Activated CD4-positive, CD25-positive, alpha-beta regulatory T cell (primary cell): ENCODE measurements at places on chromosomes 1 and 21.

- no peak for DNase-seq
Observed at GRCh38 chr21:24785033-24785432, 822.2 kb downstream of the MRPL39 start.

DNA sequence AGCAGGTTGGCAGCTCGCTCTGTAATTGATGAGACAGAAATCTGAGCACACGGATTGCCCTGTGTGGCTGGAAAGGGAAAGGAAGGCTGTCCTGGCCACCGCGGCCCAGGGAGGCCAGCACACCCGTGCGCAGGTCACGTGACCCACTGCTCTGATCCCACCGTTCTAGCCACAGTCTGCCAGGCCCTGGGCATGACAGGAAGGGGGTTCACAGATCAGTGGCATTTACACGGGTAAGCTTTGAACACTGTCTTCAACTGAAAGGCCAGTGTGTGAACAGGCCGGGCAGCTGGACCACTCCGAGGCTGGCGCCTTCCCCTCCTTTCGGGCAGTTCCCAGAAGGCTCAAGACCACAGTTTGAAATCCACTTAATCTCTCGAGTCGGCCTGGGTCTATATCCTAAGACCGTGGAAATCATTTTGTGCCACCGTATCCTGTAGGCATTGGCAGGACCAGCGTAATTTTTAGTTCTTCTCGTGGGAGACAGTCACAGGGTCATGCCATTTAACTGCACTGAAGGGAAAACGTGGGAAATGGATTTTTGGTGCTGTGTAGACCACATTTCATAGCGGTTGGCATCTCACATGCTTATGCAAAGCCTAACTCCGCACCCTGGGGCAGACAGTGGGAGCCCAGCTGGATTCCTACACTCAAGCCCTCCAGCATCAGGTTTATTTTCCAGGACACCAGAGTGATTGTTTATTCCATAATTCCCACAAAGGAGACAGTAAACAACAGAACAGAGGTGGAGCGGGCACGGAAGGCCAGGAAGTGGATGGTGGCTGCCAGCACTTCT lies 3.1 kb upstream of the ADARB1 start:
- DNase-seq = no peak

GRCh38 chr1:30747033-30748008 lies 10.3 kb downstream of the LAPTM5 start:
- DNase-seq = no peak

GRCh38 chr1:111538343-111539025 lies 35.1 kb upstream of the ADORA3 start:
- no peak for DNase-seq

- no peak for DNase-seq
Observed at GRCh38 chr1:99516141-99516540, 129.8 kb upstream of the PALMD start.

DNA sequence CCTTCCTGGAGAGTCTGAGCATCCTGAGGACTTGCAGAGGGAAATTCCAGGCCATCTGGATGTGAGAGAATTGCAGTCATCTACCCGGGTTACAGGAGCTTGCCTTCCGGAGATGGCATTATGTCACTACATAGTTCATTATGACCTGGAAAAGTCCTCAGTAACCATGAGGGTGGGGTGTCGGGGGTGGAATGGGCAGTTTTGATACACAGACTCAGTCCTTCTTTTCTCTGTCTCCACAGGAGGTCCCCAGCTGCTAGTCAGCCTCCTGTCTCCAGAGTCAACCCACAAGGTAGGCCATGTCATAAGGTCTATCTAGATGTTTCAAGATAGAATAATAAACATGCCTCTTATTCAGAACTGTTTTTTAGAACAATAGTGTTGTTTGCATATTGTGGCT lies 268.2 kb upstream of the SGIP1 start:
- no peak for DNase-seq
